HCT116 (cell line): ENCODE measurements at places on chromosomes 3 and 15. TPM values are rescaled to one million over a fixed set of nuclear protein-coding genes. Genes with fewer than 3 reads are reported as not detected.

The AGBL1 gene
- not detected for total RNA-seq

DNA sequence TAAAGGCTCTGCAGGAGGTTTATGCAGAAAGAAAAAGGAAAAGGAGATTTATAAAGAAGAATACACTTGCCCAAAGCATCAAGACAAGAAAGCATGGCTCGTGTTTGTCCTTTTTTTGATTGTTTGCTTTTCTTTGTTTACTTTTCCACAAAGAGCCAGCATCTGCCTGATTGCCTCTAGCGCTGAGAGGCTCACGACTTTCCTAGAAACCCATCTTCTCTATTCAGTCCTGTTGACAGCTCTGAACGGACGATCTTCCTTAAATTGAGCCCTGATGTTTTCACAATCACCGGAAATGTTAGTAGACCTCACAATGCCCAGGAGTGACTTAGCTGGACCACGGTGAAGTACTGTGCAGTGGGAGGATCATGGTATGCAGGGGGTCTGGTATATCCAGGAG lies 12.4 kb downstream of the GP5 start:
- no peak for DNase-seq

GRCh38 chr3:130925628-130926027 lies 31.7 kb downstream of the ATP2C1 start:
- no peak for DNase-seq

DNA sequence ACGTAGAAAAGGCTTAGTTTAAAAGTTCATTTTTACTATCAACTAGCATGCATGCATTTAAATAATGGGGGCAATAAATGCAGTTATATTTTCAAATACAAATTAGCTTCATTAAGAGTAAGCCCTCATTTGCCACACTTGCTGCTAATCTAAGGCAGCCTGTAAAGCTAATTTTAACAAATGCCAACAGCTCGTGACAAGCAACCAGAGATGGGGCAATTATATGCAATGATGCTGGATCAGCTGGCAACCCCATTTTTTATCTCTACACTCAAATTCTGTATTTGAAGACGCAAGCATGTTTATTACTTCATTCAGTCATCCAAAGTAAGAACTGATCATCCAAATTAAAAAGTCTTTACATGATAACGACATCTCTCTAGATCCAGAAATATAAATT lies 12.1 kb downstream of the RFTN1 start:
- no peak for DNase-seq

GRCh38 chr15:47410247-47410646 lies 307.1 kb upstream of the SEMA6D start:
- no peak for DNase-seq

DNA sequence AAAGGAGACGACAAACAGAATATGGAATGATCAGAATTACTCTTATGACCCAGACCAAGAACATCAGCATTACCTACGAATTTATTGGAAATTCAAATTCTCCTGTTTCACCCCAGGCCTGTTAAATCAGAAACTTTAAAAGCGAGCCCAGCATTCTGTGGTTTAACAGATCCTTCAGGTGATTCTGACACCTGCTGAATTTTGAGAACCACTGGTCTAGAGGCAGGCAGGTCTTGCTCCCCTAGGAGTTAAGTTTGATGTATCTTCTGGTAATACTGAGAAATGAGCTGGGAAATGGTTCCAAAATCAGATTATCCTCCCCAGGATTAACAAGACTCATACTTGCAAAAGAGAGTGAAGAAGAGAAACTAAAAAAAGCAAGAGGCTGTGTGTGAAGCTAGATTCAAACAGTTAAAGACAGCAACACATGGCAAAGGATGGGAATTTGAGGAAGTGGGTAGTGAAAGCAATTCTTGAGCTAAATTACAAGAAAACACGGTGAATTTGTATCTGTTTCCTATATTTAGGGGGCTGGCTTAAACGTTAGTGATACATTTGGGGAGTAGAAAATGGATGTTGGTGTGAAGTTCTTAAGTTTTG lies 66.0 kb downstream of the FLNB start:
- DNase-seq = no peak
